ENCODE measurements at places on chromosomes 1 and 21. TPM values are rescaled to one million over a fixed set of nuclear protein-coding genes. Genes with fewer than 3 reads are reported as not detected.

The SLC1A7 gene
- 0.42 TPM for total RNA-seq

DNA sequence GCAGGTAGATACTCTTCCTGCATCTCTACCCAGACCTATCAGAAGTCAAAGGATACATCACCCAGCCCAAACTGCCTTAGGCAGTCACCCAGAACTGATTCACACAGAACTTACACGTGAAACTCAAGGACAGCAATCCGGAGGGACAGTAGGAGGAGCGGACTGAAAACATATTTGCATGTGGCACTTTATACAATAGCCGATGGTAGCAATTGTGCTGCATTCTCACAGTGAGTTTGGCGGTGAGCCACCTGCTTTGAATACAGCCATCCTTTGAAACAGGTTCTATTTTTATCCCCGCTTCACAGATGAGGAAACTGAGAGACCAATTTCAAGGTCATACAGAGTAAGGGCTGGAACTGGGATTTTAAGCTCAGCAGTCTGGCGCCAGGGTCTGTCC is 69.5 kb downstream of the EDEM3 start:
- DNase-seq, result no peak

DNA sequence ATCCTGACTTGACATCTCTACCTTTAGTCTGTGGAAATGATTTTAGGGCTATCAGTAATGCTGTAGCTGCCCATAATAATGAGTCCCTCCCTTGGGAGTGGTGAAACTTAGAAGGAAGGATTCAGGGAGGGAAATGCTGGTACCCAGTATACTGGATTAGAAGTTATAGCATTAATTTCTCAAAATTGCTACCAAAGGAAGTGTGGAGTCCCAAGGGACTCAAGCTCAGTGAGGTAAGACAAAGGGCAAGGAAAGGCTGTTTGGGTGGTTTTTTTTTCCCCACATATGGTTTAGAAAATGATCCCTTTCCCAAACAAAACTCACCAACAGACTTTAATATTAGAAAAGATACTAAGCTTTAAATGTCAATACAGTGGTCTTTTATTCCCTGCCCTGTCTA is 99.9 kb downstream of the CD247 start:
- no peak for DNase-seq

DNA sequence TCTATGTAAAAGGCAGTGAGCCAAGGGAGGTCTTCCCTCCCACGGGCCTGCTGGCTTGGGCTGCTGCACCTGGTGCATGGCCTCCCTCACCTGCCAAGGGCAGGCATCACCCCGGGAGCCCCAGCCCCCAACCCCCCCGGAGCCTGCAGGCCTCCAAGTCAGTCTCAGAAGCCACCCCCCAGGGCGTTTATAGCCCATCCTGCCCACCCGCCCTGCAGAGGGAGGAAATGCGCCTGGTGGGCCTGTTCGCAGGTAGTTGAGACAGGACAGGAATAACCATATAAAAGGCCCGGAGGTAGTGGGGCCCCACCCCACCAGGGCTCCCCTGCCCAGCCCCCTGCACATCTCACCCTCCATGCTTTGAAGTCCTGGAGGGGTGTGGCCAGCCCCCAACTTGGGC is 18.2 kb upstream of the ARF1 start:
- DNase-seq, result peak; percentile 74

The MROH9 gene
- not detected for total RNA-seq

The FMO1 gene
- 0.58 TPM for total RNA-seq

GRCh38 chr21:31408301-31409088 is 64.4 kb upstream of the TIAM1 start:
- DNase-seq, result no peak

GRCh38 chr1:197303463-197303862 is 35.4 kb downstream of the CRB1 start:
- DNase-seq, result no peak

The TSACC gene
- 0.64 TPM for total RNA-seq

GRCh38 chr1:68107771-68108170 is 57.3 kb upstream of the DIRAS3 start:
- DNase-seq, result no peak

- DNase-seq, result peak; percentile 75
Observed at GRCh38 chr1:228063251-228064191, 19.0 kb upstream of the ARF1 start.

GRCh38 chr21:14607262-14607661 is 61.1 kb upstream of the SAMSN1 start:
- no peak for DNase-seq

GRCh38 chr1:28845786-28846543 is 34.0 kb downstream of the OPRD1 start:
- no peak for DNase-seq

DNA sequence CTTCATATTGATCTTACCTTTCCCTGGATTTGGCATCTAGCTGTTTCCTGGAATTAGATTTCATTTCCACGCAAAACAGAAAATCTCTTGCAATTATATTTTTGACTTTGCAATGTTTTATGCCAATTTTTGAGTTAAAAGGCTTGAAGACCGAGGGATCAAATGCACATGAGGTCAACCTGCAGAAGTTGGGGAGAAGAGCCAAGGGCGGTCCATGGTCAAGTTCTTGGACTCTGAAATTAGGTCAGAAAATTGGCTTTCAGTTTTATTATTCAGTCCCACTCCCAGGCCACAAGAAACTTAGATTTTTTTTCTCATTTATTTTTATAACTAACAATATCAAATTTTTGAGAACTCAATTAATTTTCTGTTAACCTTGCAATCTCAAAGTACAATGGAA is 499.1 kb upstream of the USP24 start:
- no peak for DNase-seq

The MCOLN2 gene
- 0.29 TPM for total RNA-seq

DNA sequence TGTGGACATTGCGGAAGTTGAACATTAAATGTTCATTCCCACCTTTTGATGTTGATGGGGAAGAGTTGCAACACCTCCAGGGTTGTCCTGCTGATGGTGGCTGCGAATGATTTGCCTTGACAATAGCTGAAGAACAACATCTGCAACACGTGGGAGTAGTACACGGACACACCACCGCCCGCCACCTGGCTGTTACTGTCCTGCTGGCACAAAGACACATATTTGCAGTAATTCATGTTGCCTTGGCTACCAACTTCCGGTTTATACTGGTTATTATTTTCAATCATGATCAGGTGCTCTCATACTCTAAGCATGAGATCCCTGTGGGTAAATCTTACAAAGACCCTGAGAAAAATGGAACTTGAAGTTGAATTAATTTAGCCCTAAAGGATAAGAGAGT is 55.2 kb downstream of the UBR4 start:
- DNase-seq, result no peak

GRCh38 chr1:205920861-205921569 is 22.2 kb downstream of the SLC26A9 start:
- peak; percentile 82 for DNase-seq

DNA sequence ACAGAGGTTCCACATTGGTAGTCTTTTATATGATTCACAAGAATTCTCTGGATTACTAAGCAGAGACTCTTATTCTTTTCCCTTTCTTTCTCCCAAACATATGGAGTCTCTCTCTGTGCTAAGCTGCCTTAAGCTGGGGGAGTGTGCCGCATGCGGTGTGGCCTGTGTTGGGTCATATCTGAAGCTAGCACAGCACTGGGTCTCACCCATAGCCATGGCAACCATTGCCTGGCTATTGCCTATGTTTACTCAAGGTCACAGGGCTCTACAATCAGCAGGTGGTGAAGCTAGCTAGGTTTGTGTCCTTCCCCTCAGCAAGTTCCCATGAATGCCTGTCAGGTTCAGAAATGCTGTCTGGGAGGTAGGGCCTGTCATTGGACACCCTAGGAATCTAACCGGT is 73.6 kb upstream of the ZRANB2 start:
- no peak for DNase-seq

GRCh38 chr1:195019385-195019784 is 1588.9 kb downstream of the KCNT2 start:
- no peak for DNase-seq

DNA sequence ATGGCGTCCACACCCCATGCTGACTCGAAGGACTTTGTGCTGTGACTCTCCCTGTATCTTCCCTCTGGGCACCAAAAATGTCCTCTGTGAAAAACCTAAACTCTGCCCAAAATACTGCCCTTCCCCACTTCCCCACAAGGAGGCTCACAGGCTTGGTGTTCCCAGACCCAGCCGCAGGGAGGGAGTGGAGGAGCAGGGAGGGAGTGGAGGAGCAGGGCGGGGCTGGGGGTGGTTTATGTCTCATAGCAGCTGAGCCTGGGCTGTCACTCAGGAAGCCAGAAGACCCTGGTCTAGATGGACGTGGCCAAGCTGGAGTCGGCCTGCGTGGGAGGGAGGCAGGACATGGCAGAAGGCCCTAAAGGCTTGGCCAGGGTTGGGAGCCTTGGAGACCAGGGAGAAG is 461.7 kb downstream of the PTPRU start:
- DNase-seq, result peak; percentile 76

The PGLYRP4 gene
- not detected for total RNA-seq

GRCh38 chr1:20358761-20359263 is 68.1 kb downstream of the VWA5B1 start:
- no peak for DNase-seq

DNA sequence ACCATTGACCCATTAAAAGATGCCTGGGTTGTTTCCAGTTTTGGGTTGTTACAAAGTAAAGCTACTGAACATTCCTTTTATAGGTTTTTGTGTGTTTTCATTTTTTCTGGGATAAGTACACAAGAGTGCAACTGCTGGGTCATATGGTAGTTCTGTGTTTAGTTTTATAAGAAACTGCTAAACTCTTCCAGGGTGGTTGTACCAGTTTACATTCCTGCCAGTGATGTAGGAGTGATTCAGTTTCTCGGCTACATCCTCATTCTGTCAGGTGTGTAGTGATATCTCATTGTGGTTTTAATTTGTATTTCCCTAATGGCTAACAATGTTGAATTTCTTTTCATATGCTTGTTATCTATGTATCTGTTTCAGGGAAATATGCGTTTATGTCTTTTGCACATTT is 58.5 kb upstream of the DNAJC6 start:
- DNase-seq, result no peak

DNA sequence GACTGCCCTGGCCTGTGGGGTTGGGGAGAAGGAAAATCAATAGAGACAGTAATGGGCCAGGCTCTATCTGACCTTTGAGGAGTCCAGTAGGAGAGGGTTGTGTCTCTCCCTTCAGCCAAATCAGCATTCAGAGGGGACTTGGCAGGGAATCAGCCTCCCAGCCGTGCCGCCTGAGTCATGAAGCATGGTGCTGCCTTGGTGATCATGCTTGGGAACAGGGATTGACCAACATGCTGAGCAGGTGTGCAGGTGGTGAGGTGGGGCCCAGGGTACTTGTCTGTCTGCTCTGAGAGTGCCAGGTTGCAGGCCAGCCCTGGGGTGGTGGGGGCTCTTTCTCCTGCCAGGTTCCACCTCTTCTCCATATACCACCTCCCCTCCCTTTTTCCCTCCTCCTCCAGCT is 58.9 kb upstream of the TLR5 start:
- DNase-seq, result no peak

DNA sequence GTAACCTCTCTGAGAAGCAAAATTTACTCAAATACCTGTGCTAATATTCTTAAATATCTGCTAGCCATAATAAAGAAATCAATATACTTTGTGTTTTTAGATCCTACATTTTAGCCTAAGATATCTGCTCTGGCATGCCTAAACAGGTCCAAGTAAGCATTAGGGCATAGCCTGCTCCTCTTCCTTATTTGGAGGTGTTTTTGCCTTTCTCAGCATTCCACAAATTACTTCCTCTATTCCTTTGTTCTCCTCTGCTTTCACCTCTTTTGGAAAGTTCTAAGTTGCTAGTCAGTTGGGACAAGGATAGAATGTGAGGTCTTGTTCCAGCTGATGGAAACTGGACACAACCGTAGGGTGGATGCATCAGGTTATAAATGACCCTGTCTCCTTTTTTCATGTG is 7.2 kb upstream of the OR10X1 start:
- no peak for DNase-seq

The ALG14 gene
- 8.1 TPM for total RNA-seq

DNA sequence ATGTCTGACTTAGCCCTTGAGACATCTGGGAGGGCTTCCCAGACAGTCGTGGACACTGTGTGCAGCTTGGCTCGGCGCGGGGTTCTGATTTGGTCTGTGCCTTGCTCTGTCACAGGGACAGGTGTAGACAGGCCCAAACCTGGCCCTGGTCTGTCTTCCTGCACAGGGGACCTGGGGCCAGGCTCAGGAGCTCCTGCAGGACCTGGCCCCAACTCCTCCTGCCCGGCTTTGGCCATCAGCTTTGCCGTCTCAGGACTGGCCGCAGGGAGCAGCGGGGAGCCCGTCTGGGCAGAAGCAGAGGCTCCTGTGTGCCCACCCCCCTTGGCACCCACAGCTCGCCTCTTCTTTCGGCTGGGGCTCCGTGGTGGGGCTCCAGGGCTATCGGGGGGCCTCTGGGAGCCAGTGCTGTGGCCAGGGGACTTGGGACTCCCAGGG is 1.7 kb downstream of the PERM1 start:
- no peak for DNase-seq

DNA sequence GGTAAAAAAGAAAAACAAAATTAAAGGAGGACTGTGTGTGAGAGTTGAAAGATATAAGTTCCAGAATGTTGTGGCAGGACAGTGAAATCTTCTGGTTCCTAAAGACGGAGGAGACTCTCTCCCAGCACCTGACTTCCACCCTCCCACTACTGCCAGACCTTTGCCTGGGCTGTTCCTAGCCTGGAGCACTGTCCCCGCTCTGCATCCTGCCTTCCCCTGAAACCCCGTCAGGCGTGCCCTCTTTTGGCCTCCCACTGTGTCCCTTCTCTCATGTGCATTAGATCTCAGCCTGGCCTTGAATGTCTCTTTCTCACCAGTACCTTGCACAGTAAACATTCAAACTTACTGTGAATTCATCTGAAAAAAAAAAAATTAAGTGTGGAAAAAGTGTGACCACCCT is 74.1 kb downstream of the VPS26C start:
- DNase-seq, result no peak

GRCh38 chr1:85240174-85240601 is 19.3 kb downstream of the C1orf52 start:
- DNase-seq, result no peak

DNA sequence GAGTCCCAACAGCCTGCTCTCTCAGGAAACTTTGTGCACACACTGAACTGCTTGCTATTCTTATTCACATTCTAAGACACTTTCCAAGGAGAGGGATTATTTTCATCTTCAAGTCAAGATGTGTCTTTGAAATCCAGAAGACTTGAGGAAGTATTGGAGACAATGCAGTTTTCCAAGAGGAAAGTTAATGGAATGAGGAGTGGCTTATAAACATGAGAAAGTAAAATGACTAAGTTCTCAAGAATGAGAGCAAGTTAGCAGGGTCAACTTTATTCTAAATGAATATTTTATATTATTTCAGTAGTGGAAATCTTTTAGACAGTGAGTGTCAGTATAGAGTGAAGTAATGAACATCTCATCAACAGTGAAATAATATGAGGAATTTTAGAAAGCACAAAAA is 1239.3 kb downstream of the MRPL39 start:
- no peak for DNase-seq

Measured in mesenteric fat pad (tissue), 1 donor.